ENCODE measurements at places on chromosomes 3 and 15. TPM values are rescaled to one million over a fixed set of nuclear protein-coding genes. Genes with fewer than 3 reads are reported as not detected.

The C3orf18 gene
- polyA plus RNA-seq = 23.5 TPM

The BOC gene
- 55.3 TPM for polyA plus RNA-seq

The RAD51 gene
- 6.1 TPM for polyA plus RNA-seq

The TTLL13 gene
- not detected for polyA plus RNA-seq

The PLCB2 gene
- polyA plus RNA-seq = 7.9 TPM

The NTRK3 gene
- polyA plus RNA-seq = 3.2 TPM

The LRTM1 gene
- polyA plus RNA-seq = 96.0 TPM

The LYZL4 gene
- polyA plus RNA-seq = not detected

The THAP10 gene
- 2.1 TPM for polyA plus RNA-seq

The TMEM45A gene
- 12.1 TPM for polyA plus RNA-seq

The PLSCR5 gene
- not detected for polyA plus RNA-seq

The CLSTN2 gene
- 2.5 TPM for polyA plus RNA-seq

DNA sequence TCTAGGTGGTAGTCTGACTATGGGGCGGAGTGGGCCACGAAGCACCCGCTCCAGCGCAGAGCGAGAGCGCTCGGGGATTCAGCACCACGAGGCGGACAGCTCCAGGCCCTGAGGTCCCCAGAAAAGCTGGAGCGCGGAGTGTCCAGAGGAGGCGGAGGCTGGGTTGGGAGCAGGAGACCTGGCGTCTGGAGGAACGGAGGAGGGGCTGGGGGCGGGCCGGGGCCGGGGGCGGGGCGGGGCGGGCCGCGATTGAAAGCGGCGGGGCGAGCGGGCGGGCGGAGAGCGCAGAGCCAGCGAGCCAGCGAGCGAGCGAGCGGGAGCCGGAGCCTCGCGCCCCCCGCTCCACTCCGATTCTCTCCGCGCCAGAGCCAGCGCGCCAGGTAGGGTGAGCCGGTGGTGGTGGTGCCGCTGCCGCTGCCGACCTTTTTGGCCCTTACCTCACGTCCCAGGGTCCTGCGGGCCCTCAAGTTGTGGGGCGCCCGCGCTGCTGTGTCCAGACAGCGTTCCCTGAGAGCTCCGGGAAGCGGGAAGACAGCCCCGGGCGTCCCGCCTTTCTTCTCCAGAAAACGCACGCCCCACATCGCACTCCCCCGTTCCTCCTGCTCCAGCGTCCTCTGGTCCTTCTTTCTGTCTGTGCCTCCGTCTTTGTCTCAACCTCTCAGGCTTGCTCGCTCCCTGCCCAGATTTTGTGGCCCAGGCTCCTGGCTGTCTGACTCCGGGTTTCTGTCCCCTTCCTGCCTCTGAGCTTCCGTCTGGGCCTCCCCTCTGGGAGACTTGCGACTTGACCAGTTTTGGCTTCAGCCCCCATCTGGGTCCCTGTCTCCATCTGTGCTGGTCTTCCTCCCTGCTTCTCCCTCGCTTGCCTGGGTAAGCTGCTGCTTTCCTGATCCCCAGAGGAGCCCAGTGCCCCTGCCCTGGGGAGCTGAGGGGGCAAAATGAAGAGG, at the start of gene GRM2:
GRM2 (plus strand) TSS at position 281 of the 944 bp plus-strand sequence. CDS start 1,916 bp downstream, outside the sequence.
- DNase-seq = peak; percentile 87

DNA sequence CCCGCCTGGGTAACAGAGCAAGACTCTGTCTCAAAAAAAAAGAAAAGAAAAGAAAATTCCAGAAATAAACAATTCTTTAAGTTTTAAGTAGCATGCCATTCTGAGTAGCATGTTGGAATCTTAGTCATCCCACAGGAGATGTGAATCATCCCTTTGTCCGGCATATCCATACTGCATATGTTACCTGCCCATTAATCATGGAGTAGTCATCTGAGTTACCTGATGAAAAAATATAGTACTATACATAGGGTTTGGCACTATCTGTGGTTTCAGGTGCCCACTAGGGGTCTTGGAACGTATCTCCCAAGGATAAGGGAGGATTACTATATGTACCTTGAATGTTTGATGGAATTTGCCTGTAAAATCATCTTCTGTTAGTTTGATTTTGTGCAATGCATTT, 6.3 kb upstream of the CCR4 start:
- no peak for DNase-seq

DNA sequence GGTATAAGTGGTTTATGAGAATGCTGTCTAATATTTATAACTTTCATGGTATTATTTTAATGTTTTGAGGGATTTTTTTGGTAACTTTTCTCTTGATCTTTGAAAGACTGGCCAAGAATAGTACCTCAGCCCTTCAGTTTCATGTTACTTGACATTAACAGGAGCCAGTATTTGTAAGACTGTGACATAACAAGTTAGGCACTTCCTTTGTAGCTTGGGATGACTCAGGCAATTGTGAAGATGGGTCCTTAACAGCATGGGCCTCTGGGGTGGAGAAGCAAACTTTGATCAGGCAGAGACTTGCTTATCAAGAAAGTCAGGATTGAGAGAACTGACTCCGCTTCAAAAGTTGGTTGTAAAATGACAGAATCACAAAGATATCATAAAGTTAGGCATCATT, 9.5 kb downstream of the LRRC49 start:
- no peak for DNase-seq

- no peak for DNase-seq
These were observed 38.1 kb downstream of the ZNF589 start for GRCh38 chr3:48278884-48279559.

DNA sequence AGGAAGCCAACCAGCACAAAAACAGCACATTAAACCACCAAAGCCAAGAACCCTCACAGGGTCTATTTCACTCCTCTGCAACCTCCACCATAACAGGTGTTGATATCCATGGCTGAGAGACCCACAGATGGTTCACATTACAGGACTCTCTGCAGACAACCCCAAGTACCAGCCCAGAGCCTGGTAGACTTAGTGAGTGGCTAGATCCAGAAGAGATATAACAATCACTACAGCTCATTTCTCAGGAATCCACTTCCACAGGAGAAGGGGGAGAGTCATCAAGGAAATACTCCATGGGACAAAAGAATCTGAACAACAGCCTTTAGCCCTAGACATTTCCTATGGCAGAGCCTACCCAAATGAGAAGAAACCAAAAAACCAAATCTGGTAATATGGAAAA, 168.1 kb upstream of the CD96 start:
- DNase-seq = no peak

DNA sequence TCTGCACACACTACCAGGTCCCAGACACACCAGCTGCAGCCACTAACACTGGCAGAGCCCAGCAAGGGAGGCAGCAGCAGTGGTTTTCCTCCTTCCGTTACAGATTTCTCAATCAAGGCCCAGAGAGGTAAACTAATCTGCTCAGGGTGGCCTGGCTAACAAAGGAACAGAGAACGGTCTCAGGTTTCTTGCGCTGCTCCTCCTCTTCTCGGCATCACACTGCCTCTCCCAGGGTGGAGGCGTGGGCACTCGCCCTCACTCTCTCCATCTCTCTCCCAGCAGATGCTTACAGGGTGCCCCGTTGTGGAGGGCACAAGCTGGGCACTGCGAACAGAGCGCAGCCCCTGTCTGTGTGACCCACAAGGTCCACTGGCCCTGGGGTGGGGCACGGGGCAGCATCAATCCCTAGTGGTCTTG, 228.7 kb downstream of the VPS13C start:
- no peak for DNase-seq

DNA sequence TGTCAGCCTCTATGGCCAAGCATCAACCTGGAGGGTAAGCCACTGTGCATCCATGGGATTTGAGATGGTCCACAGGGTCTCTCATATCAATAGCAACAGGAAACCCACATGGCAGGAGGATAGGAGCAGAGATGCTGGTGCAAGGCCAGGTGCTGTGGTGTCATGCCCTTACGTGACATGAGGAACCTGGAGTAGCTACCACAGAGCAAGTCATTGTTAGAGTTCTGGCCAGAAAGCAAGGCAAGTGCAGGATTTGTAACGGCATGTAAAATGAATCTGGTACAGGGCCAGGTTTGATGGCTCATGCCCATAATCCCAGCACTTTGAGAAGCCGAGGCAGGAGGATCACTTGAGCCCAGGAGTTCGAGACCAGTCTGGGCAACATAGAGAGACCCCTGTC, 14.8 kb upstream of the ZNF774 start:
- DNase-seq = no peak

DNA sequence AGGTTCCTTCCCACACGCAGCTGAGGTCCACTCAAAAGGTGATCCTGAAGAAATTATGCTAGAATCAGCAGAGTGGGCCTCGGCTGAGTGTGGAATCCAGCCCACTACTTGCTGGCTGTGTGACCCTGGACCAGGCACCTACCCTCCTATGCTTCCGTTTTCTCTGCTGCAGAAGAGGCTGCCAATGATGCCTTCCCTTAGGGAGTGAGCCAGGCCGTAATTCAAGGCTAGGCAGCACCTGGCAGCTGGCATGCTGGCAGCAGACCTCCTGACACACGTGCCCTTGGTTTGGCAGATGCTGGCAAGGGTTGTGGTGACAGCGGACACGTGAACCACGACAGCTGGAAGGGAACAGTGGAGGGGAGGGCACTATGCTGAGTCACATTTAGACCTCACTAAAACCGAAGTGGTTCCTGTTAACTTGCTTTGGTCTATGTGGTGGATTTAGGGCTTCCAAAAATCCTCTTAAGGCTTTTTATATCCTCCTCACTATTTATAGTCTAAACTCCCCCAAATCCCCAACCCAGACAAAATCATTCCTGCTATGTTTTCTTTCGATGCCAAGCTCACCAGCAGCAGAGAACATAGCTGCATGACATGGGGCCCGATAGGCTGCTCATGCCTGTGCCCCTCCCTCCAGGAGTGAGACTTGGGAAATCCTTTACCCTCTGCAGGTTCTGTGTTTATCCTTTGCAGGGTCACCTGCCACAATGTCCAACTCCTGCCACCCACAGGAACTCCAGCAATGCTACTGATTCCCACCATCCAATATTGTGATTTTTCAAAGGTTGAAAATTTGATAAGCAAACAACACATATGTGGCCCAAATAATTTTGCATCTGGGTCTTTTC, 10.6 kb upstream of the PCSK6 start:
- peak; percentile 57 for DNase-seq

- no peak for DNase-seq
These were observed 452.1 kb upstream of the PPP2R3A start for GRCh38 chr3:135513106-135514059.

GRCh38 chr3:165194511-165195240, 1.5 kb downstream of the SLITRK3 start:
- peak; percentile 12 for DNase-seq

- DNase-seq = no peak
These were observed 203.8 kb downstream of the UACA start for GRCh38 chr15:70559265-70560239.

DNA sequence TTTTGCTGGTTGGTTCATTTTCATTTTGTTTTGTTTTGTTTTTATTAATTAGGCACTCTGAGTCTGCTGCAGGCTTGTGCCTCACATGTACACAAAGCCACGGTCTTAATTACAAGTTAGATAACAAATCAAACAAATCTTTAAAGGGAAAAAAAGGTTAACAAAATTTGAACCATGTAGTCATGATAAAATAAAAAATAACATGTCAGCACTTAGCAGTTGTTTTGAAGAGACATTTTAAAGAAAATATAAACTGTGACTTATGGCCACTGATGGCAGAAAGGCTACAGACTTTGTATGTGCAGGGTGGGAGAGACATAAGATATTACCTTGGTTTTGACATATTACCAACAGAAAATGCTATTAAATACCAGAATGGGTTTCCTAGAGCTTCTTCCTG, 1035.4 kb downstream of the TUSC7 start:
- DNase-seq = no peak

DNA sequence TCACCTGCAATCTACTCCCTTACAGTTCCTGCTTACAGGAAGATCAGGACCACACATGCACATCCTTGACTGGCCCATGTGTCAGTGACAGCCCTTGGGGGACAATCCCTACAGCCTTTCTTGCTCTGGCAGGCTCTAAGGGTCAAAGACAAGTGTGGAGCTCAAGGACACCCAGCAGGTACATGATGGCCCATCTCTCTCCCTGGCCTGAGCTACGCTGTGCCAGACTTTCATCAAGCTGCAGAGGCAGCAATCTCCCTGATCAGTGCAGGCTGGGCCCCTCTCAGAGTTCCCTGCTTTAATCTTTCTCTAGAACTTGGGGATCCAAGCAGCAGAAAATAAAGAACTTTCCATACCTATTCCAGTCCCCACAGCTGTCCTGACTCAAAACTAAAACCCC, 2.6 kb downstream of the SEMA7A start:
- DNase-seq = no peak

GRCh38 chr15:62998262-62998890, 44.2 kb upstream of the TPM1 start:
- no peak for DNase-seq

DNA sequence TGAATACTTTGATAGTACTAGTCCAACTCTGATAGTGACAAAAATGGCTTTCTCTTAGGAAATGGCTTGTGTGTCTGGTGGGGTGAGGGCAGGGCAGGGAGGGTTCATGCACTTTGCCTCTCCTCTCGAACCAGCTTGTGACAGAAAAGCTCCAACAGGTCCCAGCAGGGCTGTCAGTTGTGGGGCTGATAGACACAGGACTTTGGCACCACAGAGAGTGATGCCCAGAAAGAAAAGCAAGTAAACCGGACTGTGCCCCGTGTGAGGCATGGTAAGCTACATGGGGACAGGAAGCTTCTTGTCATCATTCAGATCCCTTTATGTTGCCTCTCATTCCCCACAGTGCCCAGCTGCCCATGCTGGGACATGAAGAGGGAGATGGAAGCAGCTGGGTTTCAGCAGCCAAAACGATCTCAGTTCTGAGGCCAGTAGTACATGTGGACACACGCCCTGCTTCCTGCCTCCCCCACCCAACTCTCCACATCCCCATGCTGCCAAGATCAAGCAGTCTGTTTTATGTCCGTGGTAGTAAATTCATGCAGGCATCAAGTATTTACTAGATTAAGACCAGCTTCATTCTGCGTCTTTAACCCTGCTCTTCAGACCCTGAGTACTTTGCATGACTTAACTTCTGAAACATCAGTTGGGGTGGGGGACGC, 29.7 kb upstream of the LIPC start:
- no peak for DNase-seq

DNA sequence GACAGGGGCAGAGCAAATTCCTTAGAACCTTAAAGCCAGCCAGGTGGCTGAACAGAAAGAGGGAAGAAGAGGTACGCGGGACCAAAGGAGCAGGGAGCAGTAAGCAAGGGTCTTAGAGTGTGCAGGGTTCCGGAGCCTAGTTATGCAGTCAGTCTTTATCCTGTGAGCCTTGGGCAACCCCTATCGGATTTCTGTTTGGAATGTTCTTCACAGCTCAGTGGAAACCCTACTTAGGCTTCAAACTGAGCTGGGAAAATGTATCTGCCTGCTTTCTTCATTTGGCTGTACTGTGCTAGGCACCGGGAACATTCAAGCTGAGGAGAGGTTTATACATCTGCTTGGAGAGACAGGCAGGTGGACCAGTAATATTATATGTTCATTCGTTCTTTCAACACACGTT, 37.1 kb downstream of the PSMD6 start:
- DNase-seq = no peak

DNA sequence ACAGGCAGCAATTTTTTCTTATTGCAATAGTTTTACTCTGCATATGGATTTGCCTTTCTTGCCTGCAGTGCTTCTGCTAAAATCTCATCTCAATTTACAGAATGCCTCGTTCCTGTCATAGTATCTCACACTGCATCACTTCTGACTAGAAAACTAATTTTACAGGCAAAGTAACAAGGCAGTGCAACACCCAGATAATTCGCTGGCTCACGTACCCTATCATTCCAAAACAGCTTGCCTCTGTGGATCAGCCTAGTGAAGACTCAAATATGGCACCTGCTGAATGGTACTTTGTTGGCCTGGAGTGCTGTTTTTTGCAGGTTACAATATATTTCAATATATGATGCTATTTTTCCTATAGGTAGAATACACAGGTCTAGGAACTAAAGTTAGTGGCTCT, 5.3 kb downstream of the EIF5A2 start:
- DNase-seq = no peak

All from hindlimb muscle (tissue), 1 donor.